Stimulated activated CD8-positive, alpha-beta memory T cell treated with anti-CD3 and anti-CD28 coated beads, Interleukin-7, amount 100 ng/mL, for 1 hour (primary cell): ENCODE measurements at places on chromosomes 16 and 17.
A peak's percentile ranks its signal among the peaks of the same experiment; 100 is the strongest.

- no peak for DNase-seq
These were observed 44.0 kb downstream of the NLK start for GRCh38 chr17:28086519-28086918.

GRCh38 chr17:28900986-28901726, 1.7 kb downstream of the DHRS13 start:
- no peak for DNase-seq

GRCh38 chr17:17752821-17753321, 71.6 kb downstream of the RAI1 start:
- no peak for DNase-seq

- DNase-seq: no peak
These were observed 2.6 kb downstream of the ADCY9 start for GRCh38 chr16:4113358-4114256.

GRCh38 chr17:17345294-17345597, 42.1 kb downstream of the NT5M start:
- DNase-seq: no peak

GRCh38 chr16:30609002-30609925, 925 bp downstream of the ZNF689 start:
- no peak for DNase-seq

- DNase-seq: no peak
These were observed 1.8 kb downstream of the RPL38 start for GRCh38 chr17:74205274-74205673.

- no peak for DNase-seq
These were observed 10.3 kb upstream of the TNS4 start for GRCh38 chr17:40511667-40512220.

- DNase-seq: peak; percentile 4
These were observed 840 bp upstream of the CD300LB start for GRCh38 chr17:74532115-74532514.

GRCh38 chr17:14405189-14405588, 104.3 kb downstream of the HS3ST3B1 start:
- no peak for DNase-seq

- DNase-seq: peak; percentile 0
These were observed 646 bp downstream of the RABEP1 start for GRCh38 chr17:5282642-5283217.

GRCh38 chr17:3835410-3836229, 10.4 kb downstream of the NCBP3 start:
- DNase-seq: no peak

DNA sequence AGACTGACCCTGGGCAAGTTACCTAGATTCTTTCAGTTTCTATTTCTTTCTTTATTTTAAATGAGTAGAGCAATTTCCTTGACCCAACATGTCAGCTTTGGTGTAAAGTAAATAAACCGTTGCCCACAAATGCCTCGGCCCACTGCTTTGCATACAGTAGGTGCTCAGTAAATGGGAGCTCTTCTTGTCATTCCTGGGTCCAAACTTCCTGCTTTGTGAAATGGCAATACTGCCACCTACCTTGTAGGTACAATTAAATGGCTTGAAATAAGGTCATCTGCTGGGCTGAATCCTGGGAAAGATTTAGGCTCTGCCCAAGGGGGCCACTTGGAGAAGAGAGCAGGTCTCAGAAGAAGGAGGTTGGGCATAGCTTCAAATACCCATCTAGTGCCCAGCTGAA, 253.0 kb downstream of the HS3ST3B1 start:
- DNase-seq: no peak

- DNase-seq: no peak
These were observed 8.7 kb downstream of the FAM234A start for GRCh38 chr16:243348-243747.

DNA sequence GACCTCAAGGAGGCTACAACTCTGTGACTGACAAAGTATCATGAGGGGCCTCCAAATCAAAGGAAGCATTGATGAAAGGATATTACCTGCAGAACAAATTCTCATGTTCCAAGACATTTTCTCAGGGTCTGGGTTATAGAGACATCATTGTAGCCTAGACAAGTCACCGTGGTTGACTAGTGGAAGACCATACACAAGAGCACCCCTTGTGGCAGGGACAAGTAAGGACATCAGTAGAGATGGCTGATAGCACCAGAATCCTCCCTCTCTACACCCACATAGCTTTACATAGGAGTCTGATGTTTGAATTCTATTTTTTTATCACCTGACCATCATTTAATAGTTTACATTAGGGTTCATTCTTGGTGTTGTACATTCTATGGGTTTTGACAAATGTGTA, 32.5 kb upstream of the CDH8 start:
- DNase-seq: no peak

DNA sequence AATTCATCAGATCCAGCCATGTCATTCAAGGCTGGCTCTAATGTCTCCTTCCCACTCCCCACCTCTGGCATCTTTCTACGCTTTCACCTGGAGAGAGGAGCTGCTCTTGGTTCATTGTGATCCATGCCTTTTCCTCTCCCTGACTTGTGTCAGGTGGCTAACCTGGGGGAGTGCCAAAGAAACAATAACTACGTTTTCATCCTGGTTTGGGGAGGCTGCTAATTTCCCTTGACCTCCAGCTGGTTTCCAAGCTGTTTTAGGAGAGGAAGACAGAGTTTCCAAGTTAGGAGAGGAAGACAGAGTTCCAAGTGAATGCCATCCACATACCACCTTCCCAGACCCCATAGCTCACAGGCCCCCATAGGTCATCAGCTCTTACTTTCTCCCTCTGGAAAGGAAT, 40.0 kb upstream of the HLF start:
- DNase-seq: no peak

DNA sequence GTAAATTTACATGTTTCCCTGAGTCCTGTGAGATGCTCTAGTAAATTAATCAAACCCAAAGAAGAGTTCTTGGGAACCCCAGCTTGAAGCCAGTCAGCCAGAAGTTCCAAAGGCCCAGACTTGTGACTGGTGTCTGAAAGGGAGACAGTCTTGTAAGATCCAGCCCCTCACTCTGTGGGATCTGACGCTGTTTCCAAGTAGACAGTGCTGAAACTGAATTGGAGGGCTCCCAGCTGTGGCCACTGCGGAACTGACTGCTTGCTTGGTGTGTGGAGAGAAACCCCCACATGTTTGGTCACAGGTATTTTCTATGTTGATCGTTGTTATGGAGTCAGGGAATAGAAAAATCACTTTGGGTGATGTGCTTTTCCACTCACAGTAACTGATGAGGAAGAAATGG, 5.5 kb upstream of the CDRT4 start:
- no peak for DNase-seq

DNA sequence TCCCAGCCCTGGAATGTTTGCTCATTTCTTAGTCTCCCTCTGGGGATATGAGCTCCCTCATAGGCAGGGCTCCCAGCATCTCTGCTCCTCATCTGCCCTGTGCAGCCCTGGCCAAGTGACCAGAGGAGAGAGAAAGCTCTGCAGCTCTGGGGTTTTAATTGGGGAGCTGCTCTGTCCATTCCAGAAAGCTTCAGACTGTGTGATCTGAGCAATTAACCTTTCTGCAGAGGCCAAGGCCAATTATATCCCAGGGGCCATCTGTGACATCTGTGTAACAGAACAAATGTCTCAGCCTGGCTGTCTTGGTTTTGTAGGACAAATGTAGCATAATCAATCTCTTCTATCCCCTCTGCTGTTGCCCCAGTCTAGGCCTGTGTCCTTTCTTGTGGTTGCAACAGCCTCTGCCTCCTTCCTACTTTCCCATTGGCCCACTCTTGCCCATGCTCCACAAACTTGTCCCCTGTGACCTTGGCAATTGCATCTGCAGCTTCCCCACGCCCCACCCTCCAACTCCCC, 156.0 kb downstream of the GSG1L start:
- DNase-seq: no peak

GRCh38 chr16:57628783-57629293, 408 bp downstream of the ADGRG1 start:
- DNase-seq: no peak
